ENCODE measurements at places on chromosomes 12 and 14. TPM values are rescaled to one million over a fixed set of nuclear protein-coding genes. Genes with fewer than 3 reads are reported as not detected.

GRCh38 chr14:65462411-65462810 lies 49.9 kb downstream of the FUT8 start:
- DNase-seq = no peak

DNA sequence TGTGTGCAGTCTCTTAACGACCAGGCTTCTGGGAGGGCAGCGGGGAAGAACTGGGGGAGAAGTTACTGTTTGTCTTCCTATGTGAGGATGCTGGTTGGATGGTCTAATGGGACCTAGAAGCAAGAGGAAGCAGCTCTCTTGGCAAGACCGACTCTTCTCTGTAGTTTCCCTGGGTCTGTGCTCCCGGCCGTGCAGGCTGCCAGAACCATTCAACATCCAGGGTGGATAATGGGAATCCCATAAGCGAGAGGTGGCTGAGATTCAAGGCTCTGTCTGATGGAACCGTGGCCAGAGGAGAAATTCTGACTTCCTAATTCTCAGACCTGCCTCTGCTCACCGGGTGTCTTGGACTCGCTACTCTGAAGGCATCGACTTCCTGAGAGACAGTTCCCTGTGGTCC lies 561.0 kb upstream of the TBX3 start:
- DNase-seq = no peak

- no peak for DNase-seq
Observed at GRCh38 chr14:80304125-80304766, 92.9 kb upstream of the DIO2 start.

DNA sequence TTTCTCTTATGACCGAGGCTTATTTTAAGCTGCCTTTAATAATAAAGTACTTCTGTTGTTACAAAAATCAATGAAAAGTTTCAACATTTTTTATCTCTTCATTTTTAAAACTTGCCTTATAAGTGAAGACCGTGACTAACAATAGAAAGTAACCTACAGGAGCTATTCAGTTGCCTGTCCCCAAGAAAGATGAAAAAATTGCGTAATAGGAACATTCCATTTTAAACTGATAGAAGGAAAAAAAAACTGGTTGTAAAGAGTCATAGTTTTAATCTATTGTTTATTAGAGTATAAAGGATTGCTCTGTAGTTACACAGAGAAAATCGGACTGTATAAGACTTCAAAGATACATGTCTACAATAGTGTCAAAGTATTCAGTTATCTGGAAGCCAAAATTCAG lies 83.3 kb downstream of the DAAM1 start:
- no peak for DNase-seq

GRCh38 chr12:22130671-22131070 lies 84.7 kb downstream of the CMAS start:
- DNase-seq = no peak

DNA sequence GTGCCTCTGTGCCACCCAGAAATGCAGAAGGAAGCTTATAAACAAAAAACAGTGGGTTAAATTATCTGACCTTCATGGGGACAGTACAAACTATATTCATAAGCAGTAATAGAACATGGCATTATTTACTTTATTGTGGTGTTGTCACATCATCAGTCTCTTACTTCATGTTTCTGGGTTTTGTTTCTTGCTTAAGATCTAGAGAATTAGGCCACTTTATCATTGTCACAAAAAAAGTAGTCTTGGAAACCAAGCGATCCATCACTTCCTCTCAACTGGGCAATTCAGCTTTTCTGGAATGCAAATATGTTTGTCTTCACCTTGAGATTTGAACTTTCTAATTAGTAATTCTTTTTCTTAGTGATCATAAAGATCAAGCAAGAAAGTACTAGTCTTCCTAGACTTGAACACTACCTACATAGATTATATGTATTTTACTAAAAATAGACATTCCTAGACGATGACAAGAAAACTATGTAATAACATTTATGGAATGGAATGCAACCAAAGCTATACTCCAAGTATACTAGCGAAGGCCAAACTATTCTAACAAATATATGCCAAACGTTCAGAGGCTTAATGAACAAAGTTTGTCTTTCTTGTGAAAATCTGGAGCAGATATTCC lies 363.4 kb downstream of the DAD1 start:
- DNase-seq = no peak

DNA sequence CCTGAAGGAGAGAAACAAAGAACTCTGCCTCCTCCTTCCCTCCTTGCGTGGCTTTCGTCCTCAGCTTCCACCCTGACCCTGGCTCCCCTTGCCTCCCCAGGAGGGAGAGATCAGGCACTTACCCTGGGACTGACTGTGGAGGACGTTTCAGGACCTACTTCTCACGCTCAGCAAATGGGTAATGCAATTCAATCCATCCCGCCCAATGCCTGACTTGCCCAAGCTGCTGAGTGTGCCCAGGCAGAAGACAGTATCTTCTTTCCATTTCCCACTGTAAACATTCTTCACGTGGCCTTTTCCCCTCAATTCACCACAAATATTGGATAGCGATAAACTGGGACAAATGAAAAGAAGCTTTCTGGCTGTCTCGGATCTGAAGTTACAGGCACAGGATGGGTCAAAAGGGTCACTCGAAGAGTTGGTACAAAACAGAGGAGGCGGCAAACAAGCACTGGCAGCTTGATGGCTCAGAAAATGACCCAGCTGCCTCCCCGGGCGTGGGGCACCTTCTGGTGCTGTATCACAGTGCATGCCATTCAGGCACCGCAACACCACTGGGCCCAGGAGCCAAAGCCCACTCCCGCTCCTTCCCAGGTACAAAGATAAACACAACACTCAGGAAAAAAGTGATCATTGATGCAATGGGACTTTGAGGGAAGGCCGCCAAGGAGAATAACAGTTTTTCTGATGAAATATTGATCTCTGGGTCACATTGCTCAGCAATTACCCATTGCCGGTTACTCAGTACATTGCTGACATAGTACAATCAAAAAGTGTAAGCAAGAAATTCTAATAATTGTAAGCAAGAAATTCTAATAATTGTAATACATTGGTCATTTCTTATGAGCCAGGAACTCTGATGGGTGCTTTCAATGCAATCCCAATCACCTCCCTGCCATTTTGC lies 65.8 kb downstream of the TRIM9 start:
- DNase-seq = no peak

DNA sequence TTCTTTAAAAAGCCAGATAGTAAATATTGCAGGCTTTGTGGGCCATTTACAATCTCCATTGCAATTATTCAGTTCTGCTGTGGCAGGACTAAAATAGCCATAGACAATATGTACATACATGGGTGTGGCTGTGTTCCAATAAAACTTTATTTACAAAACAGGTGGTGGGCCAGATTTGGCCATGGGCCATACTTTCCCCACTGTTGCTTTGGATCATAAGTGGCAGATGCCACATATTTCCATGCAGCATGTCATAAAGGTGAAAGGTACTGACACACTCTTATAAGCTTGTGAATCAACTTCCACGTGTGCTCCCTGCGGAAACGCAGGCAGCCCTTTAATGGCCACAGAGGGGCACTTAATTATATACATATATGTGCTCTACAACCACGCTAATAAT lies 244.4 kb upstream of the FOXN3 start:
- DNase-seq = no peak

GRCh38 chr14:99038431-99038820 lies 233.6 kb downstream of the BCL11B start:
- DNase-seq = no peak

DNA sequence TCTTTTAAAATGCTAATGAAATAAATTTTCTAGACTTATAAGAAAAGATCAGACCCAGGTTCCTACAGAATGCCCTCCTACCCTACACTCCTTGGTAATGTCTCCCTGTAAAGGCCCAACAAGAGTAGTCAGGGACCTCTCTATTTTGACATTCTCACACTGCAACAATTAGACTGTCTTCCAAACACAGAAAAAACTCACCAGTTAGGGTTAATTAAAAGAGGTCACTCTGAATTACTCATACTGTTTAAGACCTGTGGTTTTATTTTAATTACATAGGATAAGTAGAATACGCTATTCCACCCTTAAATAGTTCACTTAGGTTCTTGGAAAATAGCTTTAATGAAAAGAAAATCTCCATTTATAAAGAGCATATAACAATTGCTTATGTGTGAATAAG lies 142.4 kb downstream of the ITPR2 start:
- no peak for DNase-seq

DNA sequence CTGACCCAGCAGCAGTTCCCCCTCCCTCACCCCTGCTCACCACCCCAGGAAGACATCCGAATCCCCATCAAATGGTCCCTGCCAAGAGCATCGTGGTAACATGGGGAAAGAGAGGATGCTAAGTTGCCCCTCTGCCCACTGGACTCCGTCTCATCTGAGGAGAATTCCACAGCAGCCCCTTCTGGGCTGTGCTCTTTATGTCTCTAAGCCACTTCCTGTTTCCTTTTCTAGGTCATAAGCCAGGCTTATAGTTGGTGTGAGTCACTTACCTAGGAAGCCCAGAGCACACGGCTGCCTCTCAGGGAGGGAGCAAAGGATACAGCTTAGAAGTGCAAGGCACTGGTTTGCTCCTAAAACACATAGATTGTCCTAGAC lies 76.0 kb downstream of the VCPKMT start:
- DNase-seq = no peak

GRCh38 chr12:13843841-13844240 lies 137.6 kb downstream of the GRIN2B start:
- DNase-seq = no peak

DNA sequence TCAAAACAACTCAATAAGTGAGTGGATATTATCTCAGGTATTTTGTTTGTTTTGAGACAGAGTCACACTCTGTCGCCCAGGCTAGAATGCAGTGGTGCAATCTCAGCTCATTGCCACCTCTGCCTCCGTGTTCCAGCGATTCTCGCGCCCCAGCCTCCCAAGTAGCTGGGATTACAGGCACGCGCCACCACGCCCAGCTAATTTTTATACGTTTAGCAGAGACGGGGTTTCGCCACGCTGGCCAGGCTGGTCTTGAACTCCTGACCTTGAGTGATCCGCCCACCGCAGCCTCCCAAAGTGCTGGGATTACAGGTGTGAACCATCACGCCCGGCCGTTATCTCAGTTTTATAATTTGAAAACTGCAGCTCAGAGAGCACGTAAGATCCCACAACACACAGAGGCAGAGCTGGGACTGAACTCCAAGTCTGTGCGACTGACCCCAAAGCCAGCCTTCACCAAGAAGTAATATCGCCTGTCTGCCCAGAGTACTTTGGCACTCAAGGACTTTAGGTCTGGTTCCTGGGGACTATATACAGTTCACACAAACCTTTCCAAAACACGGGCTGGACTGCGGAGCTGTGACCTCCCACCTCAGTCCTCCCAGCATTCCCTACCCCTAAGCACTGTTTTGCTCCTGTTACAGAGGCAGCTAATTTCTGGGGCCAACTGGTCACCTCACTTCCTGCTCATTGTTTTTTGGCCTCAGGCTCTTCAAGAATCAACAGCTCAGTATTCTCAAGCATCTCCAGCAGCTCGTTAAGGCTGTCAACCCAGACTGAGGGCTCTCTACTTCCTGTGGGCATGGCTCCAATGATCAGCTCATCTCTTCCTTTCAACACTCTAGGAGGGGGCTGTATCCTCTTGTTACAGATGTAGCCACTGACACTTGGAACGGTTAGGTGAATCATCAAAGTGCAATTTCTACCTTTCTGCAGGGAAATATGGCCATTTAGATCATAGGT lies 22.5 kb downstream of the TESC start:
- no peak for DNase-seq

GRCh38 chr12:28242129-28242495 lies 51.9 kb downstream of the CCDC91 start:
- DNase-seq = no peak

- no peak for DNase-seq
Observed at GRCh38 chr14:71659159-71659558, 273.1 kb upstream of the RGS6 start.

DNA sequence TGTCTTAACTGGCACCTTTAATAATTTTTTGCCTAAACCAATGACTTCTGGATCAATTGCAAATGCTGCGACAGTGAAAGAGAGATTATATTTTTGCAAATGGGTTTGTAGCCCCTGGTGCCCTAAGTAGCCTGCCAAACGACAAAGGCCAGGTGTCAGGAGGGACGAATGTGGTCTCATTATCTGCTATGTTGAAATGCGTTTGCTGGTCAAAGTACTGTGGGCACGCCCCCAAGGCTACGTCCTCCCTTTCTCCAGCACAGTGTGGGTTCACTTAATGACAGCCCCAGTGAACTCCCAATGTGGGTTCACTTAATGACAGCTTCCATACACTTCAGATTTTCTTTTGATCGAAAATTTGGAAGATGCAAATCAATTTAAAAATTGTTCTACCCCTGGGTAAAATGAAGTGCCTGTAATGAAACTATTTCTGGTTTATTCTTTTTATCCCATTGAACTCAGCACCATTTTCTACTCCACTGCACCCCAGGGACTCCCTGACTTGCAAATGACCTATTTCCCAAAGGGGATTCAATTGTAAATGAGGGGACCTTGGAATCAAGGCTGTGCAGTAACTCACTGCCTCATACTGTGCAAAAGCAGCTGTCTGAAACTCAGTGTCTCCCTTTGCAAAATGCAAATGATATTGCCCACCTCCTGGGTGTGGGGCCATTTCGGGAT lies 1.4 kb downstream of the SERPINA11 start:
- no peak for DNase-seq

DNA sequence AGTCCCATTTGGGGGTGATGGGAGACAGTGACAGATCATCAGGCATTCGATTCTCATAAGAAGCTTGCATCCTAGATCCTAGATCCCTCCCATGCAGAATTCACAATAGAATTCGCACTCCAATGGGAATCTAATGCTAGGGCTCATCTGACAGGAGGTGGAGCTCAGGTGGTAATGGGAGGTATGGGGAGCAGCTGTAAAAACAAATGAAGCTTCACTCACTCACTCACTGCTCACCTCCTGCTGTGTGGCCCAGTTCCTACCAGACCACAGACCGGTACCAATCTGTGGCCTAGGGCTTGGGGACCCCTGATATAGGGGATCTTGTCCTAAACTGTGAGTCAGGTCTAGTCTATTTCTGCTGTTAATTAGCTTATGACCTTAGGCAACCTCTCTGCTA lies 40.1 kb upstream of the EPS8 start:
- DNase-seq = no peak

GRCh38 chr12:59036973-59037762 lies 116.9 kb upstream of the LRIG3 start:
- DNase-seq = no peak

Gene ANO2
- 4.0 TPM for polyA plus RNA-seq

Gene VWF
- polyA plus RNA-seq = 12.1 TPM

Gene SLC6A15
- 0.38 TPM for polyA plus RNA-seq

Gene MIS18BP1
- 30.6 TPM for polyA plus RNA-seq

Gene CLEC6A
- 0.10 TPM for polyA plus RNA-seq

Gene TMEM233
- 1.7 TPM for polyA plus RNA-seq

Gene ITPK1
- 30.4 TPM for polyA plus RNA-seq

Gene PSMC1
- polyA plus RNA-seq = 161 TPM
